Stimulated activated CD4-positive, alpha-beta T cell treated with anti-CD3 and anti-CD28 coated beads, Interleukin-2, amount 100 ng/mL, for 4 hours (primary cell): ENCODE measurements at places on chromosomes 3 and 15.

GRCh38 chr3:56825567-56826438 is 24.1 kb upstream of the ARHGEF3 start:
- no peak for DNase-seq

- no peak for DNase-seq
Observed at GRCh38 chr3:138124706-138125355, 7.4 kb downstream of the A4GNT start.

- peak; percentile 63 for DNase-seq
Observed at GRCh38 chr3:195549931-195550519, 6.9 kb upstream of the PPP1R2 start.

DNA sequence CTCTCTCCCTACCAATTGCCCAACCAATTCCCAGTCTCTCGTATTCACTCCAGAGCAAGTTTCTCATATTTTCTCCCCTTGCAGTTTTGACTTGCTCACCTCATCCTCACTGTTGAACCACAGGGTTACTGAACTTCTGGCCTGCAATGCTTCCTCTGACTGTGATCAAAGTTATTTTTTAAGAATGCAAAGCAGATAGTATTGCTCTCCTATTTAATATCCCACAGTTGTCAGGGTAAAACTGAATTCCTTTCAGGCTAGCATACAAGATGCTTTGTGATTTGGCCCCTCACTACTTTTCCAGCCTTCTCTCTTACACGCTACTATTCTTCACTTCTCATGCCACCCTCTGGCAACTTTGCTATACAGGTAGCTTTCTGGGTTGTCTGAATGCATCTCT is 80.9 kb downstream of the LRRFIP2 start:
- DNase-seq: no peak

DNA sequence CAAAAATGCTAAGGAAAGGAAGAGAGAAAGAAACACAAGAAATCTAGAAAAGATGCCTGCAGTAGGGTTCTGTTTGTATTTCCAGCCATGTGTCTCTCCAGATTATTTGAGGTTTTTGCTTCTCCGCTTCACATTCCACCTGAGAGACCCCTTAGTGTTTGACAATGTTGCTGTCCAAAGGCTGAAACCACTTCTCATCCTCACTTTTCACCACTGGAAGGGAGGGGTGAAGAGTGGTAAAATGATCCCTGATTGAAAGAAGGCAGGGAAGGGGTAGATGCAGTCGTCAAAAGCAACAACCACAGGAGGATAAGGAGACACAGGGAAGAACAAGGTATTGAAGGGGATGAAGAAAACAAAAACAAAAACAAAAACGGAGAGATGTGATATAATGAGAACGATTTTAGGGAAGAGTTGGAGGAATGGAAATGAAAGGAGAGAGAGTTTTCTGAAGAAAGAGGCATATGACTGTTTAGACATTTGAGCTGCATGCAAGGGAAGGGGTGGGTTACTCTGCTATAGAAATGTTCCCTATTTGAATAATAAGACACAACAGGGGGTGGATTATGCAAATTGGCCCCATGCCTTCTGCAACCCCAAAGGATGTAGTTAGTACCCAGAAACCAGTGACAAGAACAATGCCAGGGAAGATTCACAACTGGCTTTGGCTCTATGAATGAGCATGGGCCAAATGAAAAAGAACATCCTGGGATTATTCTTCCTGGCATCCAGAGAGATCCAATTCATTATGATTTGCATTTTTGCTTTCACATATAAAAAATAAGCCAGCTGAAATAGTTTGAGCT is 235.9 kb downstream of the GAP43 start:
- no peak for DNase-seq

- no peak for DNase-seq
Observed at GRCh38 chr3:109070211-109070610, 47.7 kb downstream of the MORC1 start.

DNA sequence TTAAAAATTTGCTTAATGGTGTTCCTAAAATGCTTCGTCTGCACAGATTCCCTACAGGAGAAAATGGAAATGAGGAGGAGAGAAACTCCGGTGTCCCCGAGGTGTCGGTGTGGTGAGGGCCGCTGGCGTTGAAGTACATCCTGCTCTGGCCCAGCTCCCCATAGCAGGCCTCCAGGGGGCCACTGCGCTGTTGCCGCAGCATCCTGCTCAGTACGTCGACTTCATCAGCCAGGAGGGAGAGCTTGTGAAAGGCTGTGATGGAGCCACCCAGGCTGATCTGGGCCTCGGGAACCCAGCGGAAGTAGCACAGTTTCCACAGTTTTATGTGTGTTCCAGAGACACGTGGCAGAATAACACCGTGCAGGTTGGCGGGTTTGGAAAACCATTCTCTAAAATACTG is 37.8 kb downstream of the FAN1 start:
- DNase-seq: no peak

GRCh38 chr3:123330441-123330991 is 118.4 kb downstream of the ADCY5 start:
- no peak for DNase-seq

- DNase-seq: no peak
Observed at GRCh38 chr3:33826688-33827087, 28.3 kb downstream of the PDCD6IP start.

- no peak for DNase-seq
Observed at GRCh38 chr3:46283881-46284450, 41.7 kb downstream of the CCR3 start.

- DNase-seq: no peak
Observed at GRCh38 chr15:34006381-34006780, 32.6 kb downstream of the AVEN start.

GRCh38 chr15:76994971-76995945 is at the start of gene PSTPIP1:
Gene PSTPIP1, plus strand, starts transcription at chr15:76995126. Its CDS starts 448 bp downstream, at chr15:76995574.
- peak; percentile 49 for DNase-seq

DNA sequence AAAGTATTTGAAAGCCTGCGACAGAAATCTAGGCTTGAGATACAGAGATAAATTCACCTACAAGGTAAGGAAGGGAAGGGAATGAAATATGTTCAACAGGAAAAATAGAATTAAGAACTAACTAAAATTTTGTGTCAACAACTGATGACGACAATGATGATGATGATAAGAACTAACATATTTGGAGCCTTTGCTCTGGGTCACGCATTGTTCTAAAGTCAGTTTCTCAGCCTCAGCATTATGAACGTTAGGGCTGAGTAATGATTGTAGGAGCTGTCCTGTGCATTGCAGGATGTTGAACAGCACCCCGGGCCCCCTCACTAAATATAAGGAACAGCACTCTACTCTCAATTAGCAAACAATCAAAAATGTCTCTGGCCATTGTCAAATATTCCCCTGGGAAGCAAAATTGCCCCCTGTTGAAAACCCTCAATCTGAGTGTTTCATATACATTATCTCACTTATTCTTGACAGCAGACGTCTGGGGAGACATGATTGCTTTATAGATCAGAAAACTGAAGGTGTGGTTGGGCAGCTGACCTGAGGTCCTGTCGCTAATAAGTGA is 88.5 kb downstream of the ERC2 start:
- no peak for DNase-seq

- no peak for DNase-seq
Observed at GRCh38 chr3:194874206-194874605, 188.5 kb downstream of the FAM43A start.

DNA sequence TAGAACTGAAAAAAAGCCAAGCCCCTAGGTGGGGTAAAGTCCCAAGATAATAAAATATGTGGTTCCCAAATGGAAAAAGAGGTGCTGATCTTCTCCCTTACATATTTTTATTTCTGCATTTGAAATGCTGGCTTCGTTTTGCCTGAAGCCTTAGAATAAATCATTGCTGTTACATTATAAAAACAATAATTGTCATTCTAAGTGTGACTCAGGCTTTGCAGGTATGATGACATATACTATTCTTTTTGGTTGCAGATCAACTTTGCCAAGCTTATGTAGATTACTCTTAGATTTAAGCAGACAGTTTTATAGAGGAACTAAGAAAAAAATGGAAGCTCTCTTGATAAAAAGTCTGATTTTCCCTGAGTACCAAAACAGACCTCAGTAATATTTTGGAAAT is 7.5 kb downstream of the IDH3A start:
- DNase-seq: no peak
